ENCODE measurements at places on chromosomes 2 and 18.

DNA sequence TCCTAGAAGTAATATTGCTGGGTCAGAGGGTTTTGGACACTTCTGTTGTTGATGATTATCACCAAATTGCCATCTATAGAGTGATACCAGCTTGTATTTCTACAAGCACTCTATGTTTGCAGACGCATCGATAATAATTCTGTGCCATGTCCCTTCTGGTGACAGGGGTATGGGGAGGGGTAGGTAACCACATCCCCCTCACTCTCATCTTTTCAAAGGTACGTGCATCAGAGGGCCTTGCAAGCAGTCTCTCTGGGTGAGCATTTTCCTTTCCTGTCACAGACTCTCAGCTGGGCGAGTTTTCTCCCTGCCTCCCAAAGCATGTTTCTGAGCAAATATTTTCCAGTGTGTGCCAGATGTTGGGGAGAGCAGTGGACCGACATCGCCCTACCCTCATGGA, 98.0 kb downstream of the SMAD7 start:
- no peak for DNase-seq

- no peak for DNase-seq
Measured at GRCh38 chr2:48427552-48427951, 102.4 kb upstream of the STON1 start.

- DNase-seq, result no peak
Measured at GRCh38 chr2:18477293-18477692, 83.2 kb downstream of the RDH14 start.

- no peak for DNase-seq
Measured at GRCh38 chr2:32166115-32166574, 481 bp downstream of the SLC30A6 start.

GRCh38 chr2:40244675-40245074, 207.2 kb downstream of the SLC8A1 start:
- DNase-seq, result peak; percentile 25

DNA sequence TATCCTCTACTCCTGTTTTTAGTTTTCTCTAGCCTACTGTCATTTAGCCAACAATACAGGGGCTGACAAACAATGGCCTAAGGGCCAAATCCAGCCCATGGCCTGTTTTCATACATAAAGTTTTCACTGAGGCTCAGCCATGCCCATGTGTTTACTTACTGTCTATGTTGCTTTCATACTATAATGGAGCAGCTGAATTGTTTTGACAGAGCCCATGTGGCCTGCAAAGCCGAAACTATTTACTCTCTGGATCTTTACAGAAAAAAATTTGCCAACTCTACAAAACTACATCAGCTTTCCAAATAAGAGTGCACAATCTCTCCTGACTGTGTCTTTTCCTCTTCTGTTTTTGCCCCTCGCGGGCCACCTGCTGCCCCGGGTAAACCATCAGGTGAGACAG, 24.0 kb downstream of the LGALSL start:
- no peak for DNase-seq

- DNase-seq, result no peak
Measured at GRCh38 chr2:175004730-175004979, 526 bp downstream of the CHN1 start.

DNA sequence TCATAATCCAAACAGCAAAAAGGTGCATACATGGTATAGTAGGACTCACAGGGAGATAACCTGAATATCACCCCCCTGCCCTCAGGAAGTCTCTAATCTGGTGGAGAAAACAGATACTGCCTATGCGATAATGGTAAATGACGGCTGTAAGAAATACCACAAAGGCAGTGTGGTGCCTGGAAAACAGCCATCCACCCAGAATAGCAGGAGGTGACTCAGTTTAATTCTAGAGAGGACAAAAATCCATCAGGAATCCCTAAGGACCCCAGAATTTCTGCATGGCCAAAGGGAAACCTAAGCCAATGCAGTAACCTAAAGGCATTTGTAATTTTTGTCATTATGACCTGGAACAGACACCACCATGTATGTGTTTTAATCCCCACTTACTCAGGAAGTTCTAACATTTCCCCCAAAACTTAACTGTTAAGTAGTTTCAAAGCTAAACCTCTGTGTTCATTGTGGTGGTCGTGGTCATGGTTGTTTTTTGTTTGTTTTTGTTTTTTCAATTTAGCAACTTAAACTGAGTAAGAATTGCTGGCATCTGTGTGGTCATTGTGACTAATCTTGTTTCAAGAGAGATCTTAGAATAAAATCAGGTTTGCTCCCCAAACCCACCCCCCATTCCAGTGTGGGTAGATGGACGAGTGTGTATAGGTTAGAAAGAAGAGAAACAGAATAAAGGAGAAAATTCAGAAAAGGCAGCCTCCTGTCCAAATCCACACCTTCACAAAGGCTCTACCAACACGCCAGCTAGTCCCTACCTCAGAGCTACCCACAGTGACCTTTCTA, 121.5 kb upstream of the CDCA7 start:
- no peak for DNase-seq

GRCh38 chr2:102229141-102229769, 42.4 kb downstream of the IL1RL2 start:
- DNase-seq, result no peak

DNA sequence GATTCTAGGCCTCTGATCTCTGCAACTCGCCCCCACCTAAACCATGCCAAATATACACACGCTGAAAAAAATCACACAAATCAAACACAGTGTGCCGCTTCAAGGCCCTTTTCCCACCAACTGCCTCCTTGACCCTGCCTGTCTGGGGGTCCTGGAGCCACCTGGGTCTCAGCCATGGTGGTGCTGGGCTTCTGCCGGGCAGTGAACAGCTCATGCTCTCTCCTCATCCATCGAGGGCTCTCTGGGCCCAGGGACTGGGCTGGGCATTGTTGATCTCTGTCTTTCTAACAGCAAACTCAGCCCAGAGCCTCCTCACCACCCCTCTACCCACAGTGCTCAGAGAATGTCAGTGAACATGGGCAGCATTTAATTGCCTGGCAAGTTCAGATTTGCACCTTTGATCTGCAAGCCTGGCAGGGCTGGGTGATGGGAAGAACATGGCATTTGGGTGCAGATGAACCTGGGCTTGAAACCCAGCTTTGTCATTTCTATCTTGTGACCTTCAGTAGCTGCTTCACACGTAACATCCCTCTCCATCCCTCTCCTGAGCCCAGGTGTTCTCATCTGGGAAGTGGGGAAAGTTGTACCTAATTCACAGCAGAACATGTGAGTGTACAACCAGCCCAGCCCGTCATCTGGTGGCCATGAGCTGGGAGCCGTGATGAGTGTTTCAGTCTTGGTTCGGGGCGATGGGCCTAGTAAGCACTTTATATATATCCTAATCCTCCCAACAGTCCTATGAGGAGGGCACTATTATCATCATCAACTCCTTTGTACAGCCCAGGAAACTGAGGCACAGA, 46.1 kb downstream of the SDC1 start:
- no peak for DNase-seq

DNA sequence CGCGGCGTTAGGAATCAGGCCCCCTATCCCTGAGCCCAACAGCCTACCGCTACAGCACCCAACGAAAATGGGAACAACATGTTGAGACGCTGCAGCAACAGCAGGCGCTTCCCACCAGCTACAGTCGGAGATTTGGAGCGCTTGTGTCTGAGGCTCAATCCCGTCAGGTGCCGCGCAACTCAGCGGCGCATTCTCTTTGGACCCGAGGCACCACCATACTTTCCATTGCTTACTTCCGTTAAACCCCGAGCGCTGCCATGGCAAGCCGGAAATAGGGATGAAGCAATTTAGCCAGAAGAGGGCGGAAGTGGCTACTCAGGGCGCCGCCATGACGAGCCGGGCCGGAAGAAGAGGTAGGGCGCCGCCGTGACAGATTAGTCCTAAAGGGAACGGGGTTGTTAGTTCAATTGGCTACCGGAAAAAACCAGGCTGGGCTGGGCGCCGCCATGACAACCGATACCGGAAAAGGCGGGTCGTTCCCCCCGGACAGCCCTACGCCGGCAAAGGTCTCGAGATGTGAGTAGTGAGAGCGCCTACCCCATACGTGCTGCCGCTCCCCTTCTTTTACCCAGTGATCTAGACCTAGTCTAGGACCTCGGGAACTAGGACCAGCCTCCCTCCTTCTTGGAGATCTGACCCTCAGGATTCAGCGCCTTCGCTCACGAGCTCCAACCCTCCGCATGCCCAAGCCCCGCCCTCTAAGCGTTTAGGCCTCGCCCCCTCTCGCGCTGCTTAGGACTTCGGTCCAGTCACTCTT, at the start of gene CHCHD5:
CHCHD5 (plus strand) TSS at position 476 of the 757 bp plus-strand sequence; CDS start at position 515, 39 bp downstream.
- peak; percentile 95 for DNase-seq

DNA sequence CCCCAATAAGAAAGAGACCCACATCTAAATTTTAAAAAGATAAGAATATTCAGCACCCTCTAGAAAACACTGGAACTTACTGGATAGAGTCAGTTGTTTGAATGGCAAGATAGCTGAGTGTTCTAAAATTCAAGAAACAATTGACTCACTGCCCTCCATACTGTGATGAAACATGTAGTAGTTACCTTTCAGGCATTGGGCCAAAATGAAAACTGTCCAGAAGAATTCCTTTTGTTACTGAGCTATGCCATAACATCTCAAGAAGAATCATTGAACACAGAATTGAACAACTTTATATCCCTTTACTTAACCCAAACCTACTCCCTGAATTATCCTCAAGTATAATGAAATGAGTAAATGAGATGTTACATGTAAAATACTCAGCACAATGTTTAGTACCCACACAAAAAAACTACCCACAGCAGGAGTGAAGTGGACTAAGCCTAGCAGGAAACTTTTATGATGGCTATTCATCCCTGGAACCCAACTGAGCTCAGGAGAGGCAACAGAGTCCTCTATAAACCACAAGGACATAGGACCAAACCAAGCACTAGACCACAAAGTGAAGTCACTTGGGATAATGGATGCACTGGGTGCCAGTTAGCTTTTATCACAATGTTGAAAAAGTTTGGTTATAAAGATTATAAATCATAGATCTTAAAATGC, 32.7 kb downstream of the RBM43 start:
- no peak for DNase-seq

DNA sequence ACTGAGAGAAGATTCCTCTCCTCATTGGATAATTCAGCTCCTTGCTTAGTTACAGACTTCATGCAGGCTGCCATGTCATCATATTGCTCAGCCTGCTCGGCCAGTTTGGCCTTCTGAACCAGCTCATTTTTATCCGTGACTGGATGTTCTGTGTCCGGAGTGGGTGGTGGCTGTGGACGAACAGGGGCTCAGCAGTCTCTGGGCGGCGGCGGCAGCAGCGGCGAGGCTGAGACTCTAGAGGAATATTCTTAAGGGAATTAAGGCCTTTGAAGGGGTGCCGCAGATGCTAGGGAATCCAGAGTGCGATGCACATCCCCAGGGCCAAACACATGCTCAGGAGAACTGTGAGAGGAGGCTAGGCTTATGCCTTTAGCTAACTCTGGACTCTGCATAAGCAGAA, 97.9 kb upstream of the GYPC start:
- DNase-seq, result no peak

DNA sequence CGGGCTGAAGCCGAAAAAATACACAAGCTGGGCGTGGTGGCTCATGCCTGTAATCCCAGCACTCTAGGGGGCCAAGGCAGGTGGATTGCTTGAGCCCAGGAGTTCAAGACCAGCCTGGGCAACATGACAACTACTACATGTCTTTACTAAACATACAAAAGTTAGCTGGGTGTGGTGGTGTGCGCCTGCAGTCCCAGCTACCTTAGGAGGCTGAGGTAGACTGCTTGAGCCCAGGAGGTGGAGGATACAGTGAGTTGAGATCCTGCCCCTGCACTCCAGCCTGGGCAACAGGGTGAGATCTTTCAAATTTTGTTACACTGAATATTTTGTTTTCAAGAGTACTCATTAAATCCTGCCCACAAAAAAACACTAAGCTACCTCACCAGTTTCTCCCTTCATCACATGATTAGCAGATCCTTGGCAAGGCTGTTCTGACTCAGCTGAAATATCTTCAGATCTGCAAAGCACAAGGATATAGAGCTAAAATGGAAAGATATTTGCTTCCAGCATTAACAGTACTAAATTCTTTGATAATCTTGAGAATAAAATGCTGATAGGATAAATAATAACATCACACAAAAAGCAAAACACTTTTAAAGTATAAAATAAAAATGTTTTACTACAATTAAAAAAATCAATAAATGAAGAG, 28.2 kb upstream of the MCM6 start:
- peak; percentile 8 for DNase-seq

- DNase-seq, result no peak
Measured at GRCh38 chr2:32931945-32932709, 14.6 kb upstream of the LTBP1 start.

GRCh38 chr2:189336276-189336975, 104.8 kb upstream of the WDR75 start:
- no peak for DNase-seq

DNA sequence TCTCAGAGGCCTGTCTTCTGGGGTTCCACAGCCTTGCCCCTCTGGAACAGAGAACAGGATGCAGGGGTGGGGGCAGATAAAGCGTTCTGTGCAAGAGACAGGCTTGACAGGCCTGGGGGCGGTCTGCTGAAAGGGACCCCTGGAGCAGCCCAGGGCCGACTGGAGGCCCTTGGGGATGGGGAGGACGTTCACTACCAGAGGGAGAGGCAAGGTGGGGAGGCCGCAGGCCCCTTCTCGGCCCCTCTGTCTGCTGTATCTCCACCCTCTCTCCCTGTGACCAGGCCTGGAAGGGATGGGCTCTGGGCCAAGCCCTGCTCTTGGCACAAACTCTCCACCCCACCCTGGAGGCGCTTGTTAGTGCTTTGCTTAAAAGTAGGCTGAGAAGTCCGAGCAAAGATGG, 27.3 kb upstream of the INHBB start:
- DNase-seq, result no peak

DNA sequence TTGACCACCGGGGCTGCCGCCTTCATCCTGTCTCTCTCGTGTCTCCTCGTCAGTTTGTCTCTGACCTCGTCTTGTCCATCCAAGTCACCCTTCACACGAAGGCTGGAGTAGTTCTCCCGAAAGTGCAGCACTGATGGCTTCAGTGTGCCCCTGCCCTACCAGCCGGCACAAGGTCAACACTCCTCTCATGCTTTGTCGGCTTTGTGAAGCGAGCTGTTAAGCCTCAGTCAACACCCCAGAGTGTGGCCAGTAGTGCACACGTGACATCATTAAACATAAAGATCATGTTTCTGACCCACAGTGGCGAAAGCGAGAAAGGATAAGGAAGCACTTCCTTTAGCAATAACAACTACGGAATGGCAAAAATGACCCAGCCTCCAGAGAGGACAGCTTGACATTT, 23.2 kb downstream of the ACKR3 start:
- DNase-seq, result no peak

DNA sequence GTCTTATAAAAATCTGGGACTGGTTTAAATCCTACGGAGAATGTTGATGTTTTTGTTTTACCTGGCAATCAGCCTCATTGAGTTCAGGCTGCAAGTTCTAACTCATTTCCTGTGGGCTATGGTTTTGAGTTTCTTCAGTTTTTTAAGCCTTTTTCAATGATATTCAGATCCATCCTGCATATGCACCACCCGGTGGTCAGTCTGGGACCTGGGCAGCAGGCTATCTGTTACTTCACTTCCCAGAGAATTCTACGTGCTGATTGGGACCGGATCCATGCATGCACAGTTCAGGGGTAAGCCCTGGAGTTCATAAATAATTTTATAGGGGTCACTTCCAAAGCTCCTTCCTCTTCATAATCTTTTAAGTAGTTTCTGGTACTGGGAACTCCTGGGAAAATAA, 339.2 kb upstream of the HNRNPA3 start:
- DNase-seq, result no peak

- DNase-seq, result no peak
Measured at GRCh38 chr2:207333599-207334300, 168.0 kb upstream of the KLF7 start.

GRCh38 chr2:227238238-227239237, 74.1 kb downstream of the COL4A3 start:
- peak; percentile 22 for DNase-seq

All from inflammatory macrophage treated with lipopolysaccharide for 1 hour (primary cell).